ENCODE measurements at places on chromosomes 11 and 22. TPM values are rescaled to one million over a fixed set of nuclear protein-coding genes. Genes with fewer than 3 reads are reported as not detected.

The OR4D5 gene
- total RNA-seq, result not detected

DNA sequence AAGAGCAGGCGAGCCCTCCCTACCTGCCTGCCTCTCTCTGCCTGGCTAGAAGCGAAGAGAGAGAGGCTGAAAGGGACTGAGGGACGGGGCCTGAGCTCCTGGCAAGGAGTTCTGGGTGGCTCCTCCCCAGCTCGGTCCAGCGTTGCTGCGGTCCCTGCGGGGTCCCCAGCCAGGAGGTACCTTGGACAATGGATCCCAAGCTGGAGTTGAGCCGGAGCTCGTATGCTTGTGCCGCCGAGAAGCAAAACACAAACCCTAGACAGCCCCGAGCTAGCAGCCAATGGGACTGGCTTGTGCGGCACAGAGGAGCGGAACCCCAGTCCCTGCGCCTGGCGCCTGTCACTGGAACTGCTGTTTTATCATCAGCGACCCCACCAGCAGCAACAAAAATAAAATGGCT, 18.3 kb downstream of the SLC25A18 start:
- DNase-seq, result no peak

DNA sequence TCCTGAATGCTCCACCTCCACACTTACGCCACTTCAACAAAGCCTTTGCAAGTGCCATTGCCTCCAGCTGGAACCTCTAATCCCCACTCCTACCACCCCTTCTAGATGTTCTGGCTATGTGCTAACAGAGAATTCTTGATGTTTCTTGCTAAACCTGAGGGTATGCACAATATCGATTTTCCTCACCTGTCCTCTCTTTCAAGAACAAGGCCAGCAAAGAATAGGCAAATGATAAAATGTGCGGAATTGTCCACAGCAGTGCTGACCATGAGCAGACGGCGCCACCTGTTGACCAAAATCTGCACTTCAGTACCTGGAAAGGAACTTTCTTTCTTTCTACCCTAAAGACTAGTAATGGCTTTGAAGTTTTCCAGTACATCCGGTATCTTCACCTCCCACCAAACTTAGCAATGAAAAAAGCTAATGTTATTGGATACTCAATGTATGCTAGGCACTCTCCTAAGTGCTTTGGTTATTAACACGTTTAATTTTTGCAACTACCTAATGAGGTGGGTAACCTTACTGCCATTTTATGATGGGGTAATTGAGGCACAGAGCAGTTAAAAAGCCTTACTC, 3.4 kb downstream of the TIMM10 start:
- DNase-seq, result peak; percentile 78

The TPH1 gene
- 0.14 TPM for total RNA-seq

GRCh38 chr22:17121233-17122195, at the start of gene TMEM121B:
TSS of gene TMEM121B (minus strand) at chr22:17121360. CDS start at chr22:17121127, 233 bp downstream.
- peak; percentile 34 for DNase-seq

The C11orf91 gene
- total RNA-seq, result 0.26 TPM

DNA sequence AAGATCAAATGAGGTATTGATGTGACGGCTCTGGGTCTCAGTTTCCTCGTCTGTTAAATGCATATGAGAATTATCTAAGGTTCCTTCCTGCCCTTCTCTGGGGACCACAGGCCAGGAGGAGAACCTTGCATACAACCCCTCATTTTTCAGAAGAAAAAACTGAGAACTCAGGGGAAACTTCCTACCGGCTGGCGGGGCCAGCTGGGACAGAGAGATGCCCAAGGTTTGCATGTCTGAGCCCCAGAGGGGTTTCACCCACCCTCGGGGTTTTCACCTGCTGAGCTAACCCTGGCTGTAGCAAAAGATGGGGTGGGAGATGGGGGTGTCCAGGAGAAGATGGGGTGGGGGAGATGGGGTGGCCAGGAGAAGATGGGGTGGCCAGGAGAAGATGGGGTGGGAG, 4.3 kb downstream of the TNFRSF13C start:
- no peak for DNase-seq

The SYT13 gene
- total RNA-seq, result 154 TPM

DNA sequence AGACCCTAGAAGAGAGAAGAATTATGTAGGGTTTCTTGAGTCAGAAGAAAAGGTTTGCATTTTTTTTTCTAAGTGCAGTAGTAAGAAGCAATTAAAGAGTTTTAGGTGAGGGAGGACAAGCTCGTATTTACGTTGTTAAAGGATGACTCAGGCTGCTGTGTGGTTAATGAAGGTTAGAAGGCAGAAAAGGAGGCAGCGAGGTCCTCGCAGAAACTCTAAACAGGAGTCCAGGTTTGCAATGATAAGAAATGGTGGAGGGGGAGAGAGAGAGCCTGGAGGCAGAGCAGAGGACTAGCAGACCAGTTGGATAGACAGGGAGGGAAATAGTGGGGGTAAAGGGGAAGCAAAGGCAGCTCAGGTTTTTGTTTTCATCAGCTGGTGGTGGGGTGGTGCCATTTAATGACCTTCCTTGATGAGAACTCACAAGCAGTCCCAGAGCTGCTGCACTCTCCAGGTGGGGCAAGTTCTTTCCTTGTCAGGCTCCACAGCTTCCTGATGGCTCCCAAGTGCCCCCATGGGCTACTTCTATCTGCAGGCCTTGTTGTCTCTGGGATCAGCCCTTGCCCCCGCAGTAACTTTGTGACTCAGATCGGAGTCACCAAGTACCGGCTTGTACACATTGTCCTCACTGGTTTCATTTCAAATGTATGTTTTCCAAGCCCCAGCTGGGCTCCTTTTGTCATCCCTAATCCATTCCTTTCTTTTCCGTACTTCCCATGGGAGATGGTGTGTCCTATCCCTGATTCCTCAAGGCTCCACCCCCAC, 8.3 kb upstream of the INSC start:
- no peak for DNase-seq

The TTC36 gene
- 1.2 TPM for total RNA-seq

The PRR33 gene
- not detected for total RNA-seq

GRCh38 chr11:71338801-71339395, 86.5 kb upstream of the SHANK2 start:
- DNase-seq, result peak; percentile 17

- peak; percentile 25 for DNase-seq
Observed at GRCh38 chr11:73383249-73384124, 7.3 kb downstream of the RELT start.

- no peak for DNase-seq
Observed at GRCh38 chr11:122156940-122157382, 40.9 kb upstream of the BLID start.

The OR52R1 gene
- not detected for total RNA-seq

- peak; percentile 19 for DNase-seq
Observed at GRCh38 chr11:83641511-83641910, 355.3 kb upstream of the CCDC90B start.

GRCh38 chr11:13698132-13698531, 29.7 kb downstream of the FAR1 start:
- DNase-seq, result no peak

DNA sequence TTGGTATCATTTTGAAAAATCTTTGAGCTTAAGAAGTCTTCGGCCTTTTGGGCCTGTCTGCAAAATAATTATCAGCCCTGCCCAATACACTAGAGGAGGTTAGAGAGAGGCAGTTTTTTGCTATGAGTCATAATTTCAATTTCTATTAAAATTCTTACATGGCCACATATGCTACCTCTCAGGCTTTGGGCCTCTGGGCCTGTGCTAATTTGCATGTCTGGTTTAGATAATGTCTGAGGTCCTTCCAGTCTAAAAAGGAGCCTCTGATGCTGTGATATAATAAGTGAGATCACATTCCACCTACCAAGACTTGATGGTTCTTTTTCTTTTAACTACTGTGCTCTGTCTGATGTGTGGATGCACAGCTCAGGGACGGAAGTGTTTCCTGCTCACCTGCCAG, 70.8 kb downstream of the KCNJ1 start:
- DNase-seq, result no peak

The TNNT3 gene
- total RNA-seq, result 1.5 TPM

GRCh38 chr11:60912851-60913528, 968 bp upstream of the TMEM109 start:
- no peak for DNase-seq

GRCh38 chr11:59551659-59552521, 40.6 kb downstream of the OR4D9 start:
- no peak for DNase-seq

DNA sequence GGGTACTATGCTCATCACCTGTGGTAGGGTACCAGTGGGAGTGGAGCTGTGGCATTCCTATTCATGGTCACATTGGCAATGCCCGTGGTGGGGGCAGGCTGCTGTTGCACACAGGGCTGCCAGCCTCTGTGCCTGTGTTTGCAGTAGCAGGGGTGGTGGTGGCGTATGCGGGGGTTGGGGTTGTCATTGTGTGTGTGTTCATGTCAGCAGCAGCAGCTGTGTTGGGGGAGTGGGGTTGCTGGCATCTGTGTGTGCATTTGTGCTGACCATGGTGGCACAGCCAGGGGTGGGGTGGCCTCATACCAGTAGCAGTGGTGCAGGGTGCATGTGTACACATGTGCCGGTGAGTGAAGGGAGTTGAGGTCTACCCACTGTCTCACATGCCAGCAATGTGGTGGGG, 34.4 kb downstream of the TMEM225 start:
- no peak for DNase-seq

The TMEM151A gene
- 61.6 TPM for total RNA-seq

GRCh38 chr11:28038775-28039174, 69.2 kb downstream of the KIF18A start:
- no peak for DNase-seq

Measured in mucosa of gallbladder (tissue), 1 donor.